Dermis blood vessel endothelial cell (primary cell): ENCODE measurements at places on chromosomes 12 and 14. TPM values are rescaled to one million over a fixed set of nuclear protein-coding genes. Genes with fewer than 3 reads are reported as not detected.

The SLC5A8 gene
- total RNA-seq, result not detected in 2 replicates

DNA sequence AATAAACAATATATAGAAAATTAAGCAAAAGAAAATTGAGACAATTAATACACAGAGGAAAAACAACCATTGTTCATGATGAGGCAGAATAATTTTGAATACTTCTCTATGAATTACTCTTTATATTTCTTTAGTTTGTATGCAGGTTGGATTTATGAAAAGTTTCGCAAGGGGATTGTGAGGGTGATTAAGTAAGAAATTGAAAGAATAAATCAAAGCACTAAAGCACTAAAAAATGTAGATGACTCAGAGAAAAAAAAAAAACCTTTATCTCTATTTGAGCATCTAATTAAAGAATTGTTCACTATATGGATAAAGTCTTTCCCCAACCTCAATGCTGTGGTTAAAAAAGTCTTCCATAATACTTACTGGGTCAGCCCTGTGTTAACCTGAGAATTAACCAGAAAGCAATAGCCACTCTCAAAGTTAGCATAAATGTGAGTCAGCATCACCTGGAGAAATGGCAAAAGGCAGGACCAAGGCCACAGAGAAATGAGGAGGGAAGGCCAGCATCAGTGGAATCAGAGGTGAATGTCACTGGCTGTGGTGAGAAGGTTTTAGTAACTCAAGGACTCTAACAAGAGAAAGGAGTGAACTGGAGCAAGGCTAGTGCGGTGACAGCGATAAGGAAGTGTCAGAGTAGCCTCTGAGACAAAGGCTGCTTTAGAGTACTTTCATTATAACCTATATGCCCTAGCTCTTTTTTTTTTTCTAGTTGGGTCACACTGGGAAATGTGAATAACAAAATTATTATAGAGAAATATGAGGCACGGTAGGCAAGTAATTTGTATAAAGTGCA, 310.4 kb downstream of the KCNC2 start:
- DNase-seq, result no peak

The RILPL1 gene
- total RNA-seq, result 6.0 and 7.4 TPM in 2 replicates

The SETD1B gene
- 2.7 and 6.7 TPM in 2 replicates for total RNA-seq

The MANSC4 gene
- total RNA-seq, result not detected in 2 replicates

The NUAK1 gene
- total RNA-seq, result 73.9 and 158 TPM in 2 replicates

DNA sequence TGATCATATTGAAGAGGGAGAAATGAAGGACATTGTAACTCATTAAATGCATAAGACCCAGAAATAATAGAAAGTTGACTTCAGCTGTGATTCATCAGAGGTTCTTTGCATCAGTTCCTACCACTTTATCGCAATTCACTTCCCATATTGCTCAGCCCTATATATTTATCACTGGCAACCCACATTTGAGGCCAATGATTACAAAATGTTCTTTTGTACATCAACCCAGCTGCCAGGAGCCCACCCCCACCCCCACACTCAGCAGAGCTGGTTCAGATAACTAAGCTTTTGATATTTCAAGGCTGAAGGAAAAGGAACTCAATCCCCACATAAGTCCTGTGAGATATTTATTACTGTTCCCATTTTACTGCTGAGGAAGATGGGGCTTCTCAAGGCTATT, 51.2 kb upstream of the TMPO start:
- no peak for DNase-seq
